Amniotic stem cell (primary cell): ENCODE measurements at places on chromosomes 2 and 18.

DNA sequence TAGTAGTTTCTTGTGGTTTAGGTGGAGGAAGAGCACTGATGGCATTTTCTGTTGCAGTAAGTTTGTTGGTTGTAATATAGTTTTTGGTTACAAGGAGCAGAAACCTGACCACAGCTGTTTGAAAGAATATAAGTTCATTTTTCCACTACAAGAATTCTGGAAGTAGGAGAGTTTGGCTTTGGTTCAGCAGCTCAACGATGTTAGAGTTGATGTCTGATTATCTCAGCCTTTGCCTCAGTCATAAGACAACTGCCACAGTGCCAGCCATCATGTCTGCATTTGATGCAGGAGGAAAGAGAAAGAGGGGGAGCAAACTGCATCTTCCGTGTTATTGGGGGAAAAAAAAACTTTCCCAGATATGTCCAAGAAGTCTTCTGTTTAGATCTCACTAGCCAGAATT is 119.1 kb downstream of the LYPD1 start:
- DNase-seq, result no peak

GRCh38 chr18:49597157-49597931 is 35.5 kb downstream of the LIPG start:
- no peak for DNase-seq

DNA sequence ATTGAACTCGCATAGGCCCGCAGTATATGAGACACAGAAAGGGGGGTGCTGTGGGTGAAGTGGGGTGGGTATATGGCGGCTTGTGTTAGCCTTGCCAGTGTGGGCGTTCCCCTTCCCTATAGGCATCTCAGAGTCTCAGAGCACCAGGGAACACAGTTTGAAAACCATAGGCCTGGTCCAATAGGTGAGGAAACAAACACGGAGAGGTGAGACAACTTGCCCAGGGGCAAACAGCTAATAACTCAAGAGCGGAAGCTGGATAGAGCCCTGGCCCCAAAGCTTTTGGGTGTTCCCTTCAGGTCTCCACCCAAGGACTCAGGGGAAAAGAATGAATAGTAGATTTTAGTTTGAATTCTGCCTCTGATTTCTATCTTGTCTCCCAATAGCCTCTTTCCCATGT is 7.9 kb downstream of the LIPG start:
- no peak for DNase-seq

DNA sequence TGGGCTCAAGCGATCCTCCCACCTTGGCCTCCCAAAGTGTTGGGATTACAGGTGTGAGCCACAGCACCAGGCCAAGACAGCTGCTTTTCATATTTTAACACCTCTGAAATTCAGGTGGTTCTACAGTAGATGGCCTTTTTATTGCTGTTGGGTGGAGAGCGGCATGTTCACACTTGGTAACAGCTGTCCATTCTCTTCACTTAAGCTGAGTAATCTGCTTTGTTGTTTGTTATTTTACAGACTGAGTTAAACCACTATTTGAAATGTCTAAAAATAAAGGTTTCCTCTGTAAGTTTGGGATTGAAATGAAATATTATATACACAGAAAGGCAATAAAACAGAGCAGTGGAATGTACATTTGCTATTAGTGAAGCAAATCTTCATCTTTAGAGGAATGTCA is 44.9 kb upstream of the TLK1 start:
- no peak for DNase-seq

DNA sequence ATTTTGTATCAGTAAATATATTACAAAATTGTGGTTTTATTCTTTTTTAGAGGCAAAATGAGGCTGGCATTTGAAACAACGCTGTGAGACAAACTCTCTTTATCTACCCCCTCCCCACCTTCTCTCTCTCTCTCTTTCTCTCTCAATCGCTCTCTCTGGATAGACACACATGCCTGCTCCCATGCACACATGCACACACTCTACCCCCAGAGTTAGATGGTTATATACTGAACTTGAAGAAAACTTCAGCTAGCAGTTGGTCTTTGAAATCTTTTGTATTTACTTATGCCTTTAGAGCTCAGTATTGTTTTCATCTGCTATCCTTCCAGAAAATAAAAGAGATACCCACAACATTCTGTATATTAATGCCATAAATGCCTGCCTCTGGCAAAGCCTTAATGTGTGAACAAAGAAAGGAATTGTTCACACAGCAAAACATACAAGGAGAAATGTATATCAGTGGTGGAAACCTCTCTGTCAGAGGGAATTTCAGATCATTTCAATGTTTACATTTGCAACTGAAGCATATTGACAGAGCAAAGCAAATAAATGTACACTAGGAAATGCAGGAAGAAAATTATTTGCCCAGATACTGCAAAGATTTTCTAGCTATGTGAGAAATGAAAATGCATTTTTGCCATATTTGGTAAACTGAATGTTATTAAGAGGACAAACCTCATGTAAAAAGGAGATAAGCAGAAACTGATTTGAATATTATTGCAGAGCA is 217.0 kb upstream of the UBE2E3 start:
- DNase-seq, result no peak

GRCh38 chr2:18525236-18525635 is 35.2 kb downstream of the RDH14 start:
- no peak for DNase-seq
